ENCODE measurements at places on chromosomes 6 and 20.
A peak's percentile ranks its signal among the peaks of the same experiment; 100 is the strongest.

DNA sequence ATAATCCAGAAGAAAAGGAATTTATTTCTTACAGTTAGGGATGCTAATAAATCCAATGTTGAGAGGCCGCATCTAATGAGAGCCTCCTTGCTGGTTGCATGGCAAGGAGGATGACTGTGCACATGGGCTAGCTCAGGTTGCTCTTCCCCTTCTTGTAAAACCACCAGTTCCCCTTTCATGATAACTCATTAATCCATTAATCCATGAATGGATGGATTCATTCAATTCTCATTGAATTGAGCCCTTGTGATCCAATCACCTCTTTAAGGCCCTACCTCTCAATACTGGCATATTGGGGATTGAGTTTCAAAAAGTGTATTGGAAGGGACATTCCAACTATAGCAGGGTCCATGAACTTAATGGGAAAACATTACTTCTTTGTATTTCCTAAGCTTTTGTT lies 149.5 kb downstream of the BMP2 start:
- DNase-seq: no peak

DNA sequence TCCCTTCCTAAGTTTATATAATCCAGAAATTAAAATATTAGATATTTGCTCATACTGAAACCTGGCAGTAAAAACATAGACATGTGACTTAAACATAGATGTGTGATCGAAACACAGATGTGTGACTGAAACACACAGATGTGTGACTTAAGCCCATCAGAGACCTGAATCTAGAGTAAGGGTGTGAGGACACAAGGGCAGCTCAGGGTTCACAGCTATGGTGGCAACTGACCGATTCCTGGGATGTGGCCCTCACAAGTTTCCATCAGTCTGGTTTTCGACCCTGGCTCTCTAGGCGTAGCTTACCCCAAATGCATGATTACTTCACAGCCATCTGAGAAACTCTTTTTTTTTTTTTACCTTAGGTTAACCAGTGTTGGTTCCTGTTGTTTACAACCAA lies 137.0 kb downstream of the NRN1 start:
- no peak for DNase-seq

GRCh38 chr6:39075010-39075686 lies 26.6 kb downstream of the GLP1R start:
- DNase-seq: no peak

DNA sequence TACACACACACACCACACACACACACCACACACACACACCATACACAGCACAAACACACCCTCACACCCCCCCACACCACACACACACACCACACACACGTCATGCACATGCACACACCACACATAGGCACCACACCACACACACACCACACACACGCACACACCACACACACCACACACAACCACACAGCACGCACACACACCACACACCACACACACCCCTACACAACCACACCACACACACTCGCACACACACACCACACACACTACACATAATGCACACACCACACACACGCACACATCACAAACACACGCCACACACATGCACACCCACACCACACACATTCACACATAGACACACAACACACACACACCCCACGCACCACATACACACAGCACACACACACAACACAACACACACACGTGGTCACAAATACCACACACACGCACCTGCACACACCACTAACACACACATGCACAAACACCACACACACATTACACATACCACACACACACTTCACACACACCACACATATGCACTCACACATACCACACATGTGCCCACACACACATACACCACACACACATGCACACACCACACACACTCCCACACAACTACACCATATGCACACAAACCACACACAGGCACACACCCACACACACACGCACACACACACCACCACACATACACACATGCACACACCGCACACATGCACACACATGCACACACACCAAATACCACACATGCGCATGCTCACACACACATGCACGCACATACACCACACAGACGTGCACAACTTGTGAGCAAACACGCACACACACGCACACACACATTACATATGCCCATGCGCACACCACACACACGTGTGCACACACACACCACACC lies 9.4 kb upstream of the ACSS1 start:
- DNase-seq: peak; percentile 2

- DNase-seq: no peak
These were observed 607.4 kb downstream of the MAFB start for GRCh38 chr20:40081653-40082052.

DNA sequence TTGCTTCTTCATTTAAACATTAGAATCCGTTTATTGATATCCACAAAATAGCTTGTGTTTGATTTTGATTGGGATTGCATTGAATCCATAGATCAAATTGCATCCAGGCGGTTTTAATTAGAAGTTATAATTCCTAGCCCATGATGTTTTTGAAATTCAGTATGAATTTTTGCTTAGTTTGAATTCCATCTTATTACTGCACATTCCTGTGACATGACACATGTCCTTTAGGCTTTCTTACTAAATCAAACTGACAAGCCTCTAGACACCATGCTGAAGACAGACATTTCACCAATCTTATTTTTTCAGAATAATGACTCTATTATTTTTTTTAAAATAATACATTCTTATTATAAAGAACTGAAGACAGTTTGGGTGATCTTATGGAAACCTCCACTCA lies 21.4 kb upstream of the PI16 start:
- DNase-seq: no peak

GRCh38 chr20:24364482-24364881 lies 104.9 kb upstream of the SYNDIG1 start:
- DNase-seq: no peak

GRCh38 chr6:167581637-167582036 lies 245.1 kb upstream of the AFDN start:
- DNase-seq: peak; percentile 8

GRCh38 chr20:10591946-10592521 lies 81.8 kb downstream of the JAG1 start:
- no peak for DNase-seq

- DNase-seq: no peak
These were observed 307.6 kb downstream of the TSHZ2 start for GRCh38 chr20:53279735-53280134.

- DNase-seq: no peak
These were observed 16.9 kb downstream of the KIAA1755 start for GRCh38 chr20:38243709-38244020.

DNA sequence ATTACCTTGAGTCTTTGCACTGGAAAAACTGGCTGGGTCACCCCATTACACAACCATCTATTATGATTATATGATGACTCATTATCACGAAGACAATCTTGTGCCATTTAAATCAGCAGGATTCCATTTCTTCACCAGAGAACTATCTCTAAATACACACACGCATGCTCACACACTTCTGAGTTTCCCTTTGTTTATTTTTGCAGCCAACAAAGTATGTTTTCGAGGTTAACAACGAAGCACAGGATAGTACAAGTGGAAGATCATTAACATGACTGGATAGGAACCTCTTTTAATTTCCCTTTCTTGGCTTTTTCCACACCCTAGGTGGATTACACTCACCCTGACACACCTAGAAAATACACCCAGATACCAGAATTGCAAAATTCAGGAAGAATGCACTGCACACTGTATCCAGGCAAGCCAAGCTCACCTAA lies 18.9 kb downstream of the PERP start:
- no peak for DNase-seq

GRCh38 chr6:52106994-52107393 lies 19.6 kb upstream of the PKHD1 start:
- DNase-seq: no peak

DNA sequence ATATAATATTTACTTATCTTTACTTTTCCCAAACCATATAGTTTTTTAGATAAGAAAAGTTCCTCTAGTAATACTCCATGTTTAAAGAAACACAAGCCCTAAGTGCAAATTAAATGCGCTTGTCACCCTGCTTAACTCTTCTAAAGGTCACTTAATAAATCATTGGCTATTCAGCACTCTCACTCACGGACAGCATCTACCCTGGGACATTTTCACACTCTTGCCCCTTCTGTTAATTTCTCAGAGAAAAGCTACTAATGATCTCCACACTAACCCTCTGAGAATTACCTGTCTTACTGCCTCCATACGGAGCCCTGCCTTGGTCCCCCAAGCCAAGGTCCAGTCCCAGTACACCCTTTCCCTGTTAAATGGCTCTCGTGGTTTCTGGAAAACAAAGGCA lies 102.2 kb downstream of the NRN1 start:
- no peak for DNase-seq

DNA sequence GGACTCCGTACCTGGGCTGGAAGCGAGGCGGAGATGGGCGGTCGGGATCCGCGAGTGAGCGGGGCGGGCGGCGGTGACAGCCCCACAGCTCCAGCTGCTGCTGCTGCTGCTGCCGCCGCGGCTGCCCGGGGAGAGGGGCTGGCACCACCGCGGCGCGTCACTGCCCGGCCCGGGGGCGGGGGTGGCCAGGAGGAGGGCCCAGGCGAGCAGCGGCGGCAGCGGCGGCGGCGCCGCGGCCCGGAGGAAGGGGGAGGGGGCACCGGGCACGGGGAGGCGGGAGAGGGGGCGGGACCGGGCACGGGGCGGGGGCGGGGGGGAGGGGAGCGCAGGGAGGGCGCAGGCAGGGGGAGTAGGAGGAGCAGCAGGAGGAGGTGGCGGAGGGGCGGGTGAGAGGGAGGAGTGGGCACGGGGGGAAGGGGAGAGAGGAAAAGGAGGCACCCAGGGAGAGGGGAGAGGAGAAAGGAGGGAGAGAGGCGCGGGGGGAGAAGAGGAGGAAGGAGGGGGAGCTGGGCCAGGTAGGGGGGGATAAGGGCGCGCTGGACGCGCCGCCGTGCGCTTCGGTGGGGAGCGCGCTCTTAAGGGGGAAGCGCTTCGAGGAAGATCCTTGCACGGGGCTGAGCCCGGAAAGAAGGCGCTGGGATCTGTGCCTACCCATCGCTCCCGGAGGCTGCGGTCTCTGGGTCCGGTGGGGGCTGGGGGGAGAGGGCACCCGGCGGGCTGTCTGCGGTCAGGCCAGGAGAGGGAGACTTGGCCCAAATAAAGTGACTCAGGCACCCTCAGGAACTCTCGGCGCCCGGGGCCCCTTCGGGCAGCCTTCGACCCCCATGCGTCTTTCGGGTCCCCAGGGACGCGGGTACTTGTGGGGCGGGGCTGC lies 101.5 kb downstream of the NOL4L start:
- DNase-seq: peak; percentile 88

DNA sequence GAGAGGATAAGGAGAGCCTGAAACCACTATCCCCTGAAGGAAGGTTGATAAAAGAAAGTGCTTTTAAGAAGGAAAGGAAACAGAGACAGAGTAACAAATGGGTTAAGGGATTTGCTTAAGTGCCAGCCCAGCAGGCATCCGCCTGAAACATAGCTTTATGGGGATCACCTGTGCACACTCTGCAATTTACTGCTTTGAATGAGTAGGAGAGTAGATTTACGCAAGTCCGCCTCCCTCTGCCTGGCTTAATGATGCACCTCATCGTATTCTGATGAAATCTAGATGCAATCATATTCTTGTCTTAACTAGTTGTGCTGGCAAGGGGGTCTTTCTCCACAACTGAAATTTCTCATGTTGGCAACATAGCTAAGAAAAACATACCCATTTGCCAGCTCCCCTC lies 101.1 kb upstream of the ID4 start:
- DNase-seq: no peak

DNA sequence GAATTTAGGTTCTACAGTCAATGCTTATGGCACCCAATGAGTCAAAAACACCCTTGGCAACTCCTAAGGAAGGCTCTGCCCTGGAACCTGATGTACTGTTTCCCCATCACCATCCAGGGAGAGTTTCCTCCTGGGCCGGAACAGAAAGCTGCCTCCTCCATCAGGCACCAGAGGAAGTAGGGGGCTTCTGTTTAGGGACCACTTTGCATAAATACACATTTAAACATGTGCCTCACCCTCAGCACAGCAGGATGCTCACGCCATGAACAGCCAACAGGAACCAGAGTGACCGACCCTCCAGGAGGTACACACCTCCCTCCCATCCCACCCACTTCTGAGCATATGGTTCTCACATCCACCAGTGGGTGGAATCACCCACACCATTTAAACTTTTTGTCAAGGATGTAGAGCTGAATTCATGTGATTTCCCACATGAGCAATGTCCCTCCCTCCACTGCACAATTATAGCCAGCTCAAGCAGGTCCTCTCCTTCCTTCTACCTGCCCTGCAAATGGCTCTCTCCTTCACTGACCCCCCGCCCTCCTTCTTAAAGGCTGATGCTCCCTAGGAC lies 14.8 kb downstream of the DDRGK1 start:
- no peak for DNase-seq

- no peak for DNase-seq
These were observed 4.1 kb upstream of the LEMD2 start for GRCh38 chr6:33792981-33793380.

- no peak for DNase-seq
These were observed 76.8 kb upstream of the POPDC3 start for GRCh38 chr6:105256619-105257018.

DNA sequence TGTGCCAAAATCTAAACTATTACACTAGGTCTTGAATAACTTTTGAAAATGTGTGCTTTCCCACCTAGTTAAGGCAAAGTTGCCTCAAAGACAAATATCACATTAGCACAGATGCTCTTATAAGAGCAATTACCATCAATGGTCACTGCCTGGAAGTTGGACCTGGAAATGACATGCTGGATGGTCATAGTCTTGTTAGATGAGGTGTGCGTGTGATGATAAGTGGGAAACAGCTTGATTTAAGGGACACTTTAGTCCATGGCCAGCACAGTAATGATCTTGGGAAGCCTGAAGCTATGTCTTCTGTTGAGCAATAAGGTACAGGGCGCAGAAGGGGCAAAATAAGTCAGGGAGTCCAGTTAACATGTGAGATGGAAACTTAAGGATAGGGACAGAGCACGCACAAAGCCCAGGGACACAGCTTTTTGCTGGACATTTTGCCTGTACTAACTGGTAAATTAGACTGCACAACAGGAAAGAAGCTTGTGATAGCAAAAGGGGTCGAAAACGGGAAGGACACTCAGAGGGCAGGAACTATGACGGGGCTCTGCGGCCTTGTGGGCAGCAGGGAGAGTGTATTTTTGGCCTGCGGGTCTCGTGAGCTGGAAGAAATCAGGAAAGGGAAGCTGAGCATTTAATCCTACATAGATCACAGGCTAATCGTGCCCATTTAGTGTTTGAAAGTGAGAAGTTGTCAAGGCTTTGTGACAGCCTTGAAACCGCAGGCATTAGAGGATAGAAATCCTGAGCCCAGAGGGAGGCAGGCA lies 66.7 kb upstream of the BMP2 start:
- peak; percentile 59 for DNase-seq

DNA sequence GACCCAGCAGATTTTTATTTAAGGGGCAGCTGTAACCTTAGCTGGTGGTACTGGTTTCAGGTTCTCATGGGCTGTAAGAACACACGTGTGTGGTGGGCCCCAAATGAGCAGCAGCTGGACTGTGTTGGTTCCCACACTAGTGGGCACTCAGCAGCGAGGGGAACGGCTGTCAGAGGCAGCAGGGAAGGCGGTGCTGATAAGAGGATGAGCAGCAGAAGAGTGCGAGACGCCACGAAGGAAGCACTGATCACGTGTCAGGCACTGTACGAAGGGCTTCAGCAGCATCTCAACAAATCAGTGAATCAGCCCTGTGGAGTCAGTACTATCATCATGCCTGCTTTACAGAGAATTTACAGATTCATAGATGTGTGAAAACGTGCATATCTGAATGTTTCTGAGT lies 41.0 kb upstream of the EMILIN3 start:
- no peak for DNase-seq

All from femur (tissue), 1 donor.